Progenitor cell of endocrine pancreas (in vitro differentiated cells): ENCODE measurements at places on chromosomes 4 and X.
A peak's percentile ranks its signal among the peaks of the same experiment; 100 is the strongest.

- no peaks in the 10 kb centered on the region for H3K36me3 ChIP-seq
- H3K4me1 ChIP-seq: no peaks in the 10 kb centered on the region
- H3K27me3 ChIP-seq: no peaks in the 10 kb centered on the region
- DNase-seq: no peak
- H3K4me3 ChIP-seq: no peak overlapping the region
- no peak overlapping the region for H3K27ac ChIP-seq
These were observed 99.0 kb upstream of the QRFPR start for GRCh38 chr4:121479808-121480207.

DNA sequence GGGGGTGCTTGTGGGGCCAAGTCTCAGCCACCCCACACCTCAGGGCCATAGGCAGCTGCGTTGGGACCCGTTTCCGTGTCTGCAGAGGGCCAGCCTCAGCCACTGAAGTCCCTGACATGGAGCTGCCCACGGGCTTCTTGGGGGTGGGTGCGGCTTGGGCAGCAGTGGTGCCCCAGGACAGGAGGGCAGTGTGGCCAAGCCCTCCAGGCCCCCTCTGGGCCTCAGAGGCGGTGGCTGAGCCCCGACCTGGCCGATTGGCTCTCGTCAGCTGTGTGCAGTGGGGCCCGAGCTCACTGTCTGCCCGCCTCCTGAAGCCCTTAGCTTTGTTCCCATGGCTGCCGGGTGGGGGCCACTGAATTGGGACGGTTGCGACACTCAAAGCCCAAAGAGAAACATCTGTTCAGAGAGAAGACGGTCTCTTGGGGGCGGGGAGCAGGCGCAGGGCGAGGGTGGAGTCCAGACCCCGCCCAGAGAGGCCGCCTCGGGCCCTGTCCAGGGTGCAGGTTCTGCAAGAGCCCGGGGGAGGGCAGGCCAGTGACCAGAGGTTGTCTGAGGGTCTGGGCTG lies 9.1 kb downstream of the FGFR3 start:
- H3K36me3 ChIP-seq: peaks cover 2% of the 10 kb centered on the region
- H3K27ac ChIP-seq: no peak overlapping the region
- H3K4me3 ChIP-seq: no peak overlapping the region
- no peaks in the 10 kb centered on the region for H3K4me1 ChIP-seq
- no peaks in the 10 kb centered on the region for H3K27me3 ChIP-seq

- H3K4me3 ChIP-seq: no peak overlapping the region
- H3K36me3 ChIP-seq: no peaks in the 10 kb centered on the region
- no peaks in the 10 kb centered on the region for H3K27me3 ChIP-seq
- no peak for DNase-seq
These were observed 64.1 kb upstream of the LAS1L start for GRCh38 chrX:65598559-65599147.

- H3K27me3 ChIP-seq: no peaks in the 10 kb centered on the region
- H3K36me3 ChIP-seq: peaks cover 50% of the 10 kb centered on the region
These were observed 42.7 kb upstream of the PHEX start for GRCh38 chrX:21989384-21989783.

- H3K36me3 ChIP-seq: peaks cover 6% of the 10 kb centered on the region
- H3K27ac ChIP-seq: no peak overlapping the region
- DNase-seq: no peak
- H3K4me1 ChIP-seq: no peaks in the 10 kb centered on the region
- H3K4me3 ChIP-seq: no peak overlapping the region
These were observed 16.9 kb downstream of the HELQ start for GRCh38 chr4:83438719-83439118.

DNA sequence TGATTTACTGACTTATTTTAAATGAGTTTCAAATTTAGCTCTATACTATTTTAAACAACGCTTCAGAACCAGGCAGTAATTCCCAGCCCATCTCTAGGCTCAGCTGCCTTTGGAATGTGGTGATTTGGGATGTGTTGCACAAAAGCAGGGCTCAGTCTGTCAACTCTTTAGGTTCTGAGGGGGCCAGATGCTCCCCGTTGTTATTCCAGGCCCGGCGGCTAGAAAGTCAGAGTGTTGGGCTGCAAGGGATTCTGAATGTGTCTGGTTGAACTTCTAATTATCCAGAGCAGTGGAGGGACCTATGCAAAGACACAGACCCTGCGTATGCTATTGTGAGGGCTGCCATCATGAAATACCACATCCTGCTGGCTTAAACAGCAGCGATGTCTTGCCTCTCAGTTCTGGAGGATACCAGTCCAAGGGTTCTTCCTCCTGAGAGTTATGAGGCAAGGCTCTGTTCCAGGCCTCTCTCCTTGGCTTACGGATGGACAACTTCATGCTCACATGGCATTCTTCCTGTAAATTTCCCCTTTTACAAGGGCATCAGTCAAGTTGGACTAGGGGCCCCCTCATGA lies 123.2 kb upstream of the TRIM2 start:
- H3K27ac ChIP-seq: no peak overlapping the region
- no peak overlapping the region for H3K4me3 ChIP-seq
- peaks cover 8% of the 10 kb centered on the region for H3K27me3 ChIP-seq
- H3K36me3 ChIP-seq: no peaks in the 10 kb centered on the region
- peaks cover 12% of the 10 kb centered on the region for H3K4me1 ChIP-seq
- DNase-seq: no peak

GRCh38 chr4:1240721-1241465 lies 8.0 kb downstream of the CTBP1 start:
- no peak overlapping the region for H3K4me3 ChIP-seq
- peaks cover 15% of the 10 kb centered on the region for H3K4me1 ChIP-seq
- H3K27me3 ChIP-seq: no peaks in the 10 kb centered on the region
- no peak for DNase-seq
- peaks cover 10% of the 10 kb centered on the region for H3K36me3 ChIP-seq

GRCh38 chr4:120218981-120219380 lies 152.3 kb upstream of the MAD2L1 start:
- DNase-seq: no peak
- H3K36me3 ChIP-seq: no peaks in the 10 kb centered on the region
- H3K27me3 ChIP-seq: no peaks in the 10 kb centered on the region
- no peak overlapping the region for H3K27ac ChIP-seq
- H3K4me3 ChIP-seq: no peak overlapping the region

- peaks cover 5% of the 10 kb centered on the region for H3K4me1 ChIP-seq
- peak overlapping the region; percentile 71 for H3K27ac ChIP-seq
- H3K36me3 ChIP-seq: no peaks in the 10 kb centered on the region
These were observed 2.7 kb downstream of the CRMP1 start for GRCh38 chr4:5890063-5890727.

GRCh38 chr4:95180531-95181242 lies 368.1 kb downstream of the UNC5C start:
- H3K27ac ChIP-seq: peak overlapping the region; percentile 3
- peaks cover 50% of the 10 kb centered on the region for H3K36me3 ChIP-seq
- DNase-seq: no peak
- no peaks in the 10 kb centered on the region for H3K27me3 ChIP-seq
- H3K4me3 ChIP-seq: no peak overlapping the region
- peaks cover 23% of the 10 kb centered on the region for H3K4me1 ChIP-seq

DNA sequence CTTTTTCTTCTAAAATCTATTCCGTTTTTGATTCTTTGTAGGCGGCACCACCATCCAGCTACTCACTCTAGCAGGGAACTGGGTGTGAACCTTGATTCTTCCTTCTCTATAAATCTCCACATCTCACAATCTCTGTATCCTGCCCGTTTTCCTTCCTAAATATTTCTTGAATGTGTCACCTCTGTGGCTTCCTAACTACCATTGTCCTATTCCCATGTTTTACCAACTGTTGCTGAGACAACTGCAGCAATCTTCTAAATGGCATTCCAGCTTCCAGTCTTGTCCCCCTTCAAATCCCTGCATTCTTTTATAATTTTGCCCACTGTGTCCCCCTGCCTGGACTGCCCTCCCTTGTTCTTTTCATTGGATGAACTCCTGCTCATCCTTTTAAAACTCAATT lies 641.3 kb downstream of the RPA4 start:
- no peak overlapping the region for H3K4me3 ChIP-seq
- peaks cover 11% of the 10 kb centered on the region for H3K36me3 ChIP-seq
- H3K27ac ChIP-seq: peak overlapping the region; percentile 8
- peaks cover 19% of the 10 kb centered on the region for H3K4me1 ChIP-seq
- H3K27me3 ChIP-seq: no peaks in the 10 kb centered on the region

GRCh38 chr4:15106399-15106798 lies 104.1 kb downstream of the CPEB2 start:
- peaks cover 11% of the 10 kb centered on the region for H3K4me1 ChIP-seq
- no peak overlapping the region for H3K4me3 ChIP-seq
- no peak for DNase-seq
- H3K27me3 ChIP-seq: no peaks in the 10 kb centered on the region

DNA sequence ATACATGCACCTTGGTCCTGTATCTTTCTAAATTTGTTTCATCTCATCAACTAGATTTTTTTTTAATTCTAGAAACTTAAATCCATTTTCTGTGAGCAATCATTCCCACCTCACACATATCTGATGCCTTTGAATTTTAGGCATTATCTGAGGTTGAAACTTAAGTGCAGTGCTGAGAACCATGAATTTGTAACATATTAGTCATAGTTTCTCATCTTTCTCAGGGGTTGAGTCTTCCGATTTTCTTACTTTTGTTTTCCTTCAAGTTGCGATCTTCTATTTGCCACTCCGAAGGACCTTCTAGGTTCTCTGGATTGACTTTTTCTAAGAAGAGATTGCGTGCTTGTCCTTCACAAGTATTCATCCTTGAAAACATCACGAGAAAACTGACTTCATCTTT lies 3.7 kb upstream of the NR0B1 start:
- no peak overlapping the region for H3K4me3 ChIP-seq
- peaks cover 21% of the 10 kb centered on the region for H3K4me1 ChIP-seq
- H3K36me3 ChIP-seq: no peaks in the 10 kb centered on the region
- no peak for DNase-seq
- peak overlapping the region; percentile 60 for H3K27ac ChIP-seq

DNA sequence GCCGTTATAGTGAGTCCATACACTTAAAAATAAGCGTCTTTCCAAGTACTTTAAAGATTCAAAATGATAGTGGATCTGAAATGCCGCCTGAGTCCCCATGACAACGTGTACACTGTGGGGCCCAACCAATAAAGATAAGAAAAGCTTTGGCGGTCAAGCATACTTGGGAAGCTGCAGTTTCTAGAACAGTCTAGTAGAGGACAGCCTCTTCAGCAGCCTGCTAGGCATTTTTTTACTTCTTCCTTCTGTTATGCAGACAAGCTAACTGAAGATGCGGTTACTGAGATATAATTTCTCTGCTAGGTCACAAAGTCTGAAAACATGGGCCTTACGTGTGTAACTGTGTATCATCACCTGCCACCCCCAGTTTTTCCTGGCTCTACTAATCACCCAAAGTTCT lies 402 bp upstream of the UPRT start:
- H3K36me3 ChIP-seq: no peaks in the 10 kb centered on the region
- H3K4me3 ChIP-seq: peak overlapping the region; percentile 86
- H3K4me1 ChIP-seq: peaks cover 9% of the 10 kb centered on the region

GRCh38 chr4:143921181-143921580 lies 15.8 kb upstream of the GYPE start:
- DNase-seq: no peak
- no peak overlapping the region for H3K4me3 ChIP-seq
- no peak overlapping the region for H3K27ac ChIP-seq

DNA sequence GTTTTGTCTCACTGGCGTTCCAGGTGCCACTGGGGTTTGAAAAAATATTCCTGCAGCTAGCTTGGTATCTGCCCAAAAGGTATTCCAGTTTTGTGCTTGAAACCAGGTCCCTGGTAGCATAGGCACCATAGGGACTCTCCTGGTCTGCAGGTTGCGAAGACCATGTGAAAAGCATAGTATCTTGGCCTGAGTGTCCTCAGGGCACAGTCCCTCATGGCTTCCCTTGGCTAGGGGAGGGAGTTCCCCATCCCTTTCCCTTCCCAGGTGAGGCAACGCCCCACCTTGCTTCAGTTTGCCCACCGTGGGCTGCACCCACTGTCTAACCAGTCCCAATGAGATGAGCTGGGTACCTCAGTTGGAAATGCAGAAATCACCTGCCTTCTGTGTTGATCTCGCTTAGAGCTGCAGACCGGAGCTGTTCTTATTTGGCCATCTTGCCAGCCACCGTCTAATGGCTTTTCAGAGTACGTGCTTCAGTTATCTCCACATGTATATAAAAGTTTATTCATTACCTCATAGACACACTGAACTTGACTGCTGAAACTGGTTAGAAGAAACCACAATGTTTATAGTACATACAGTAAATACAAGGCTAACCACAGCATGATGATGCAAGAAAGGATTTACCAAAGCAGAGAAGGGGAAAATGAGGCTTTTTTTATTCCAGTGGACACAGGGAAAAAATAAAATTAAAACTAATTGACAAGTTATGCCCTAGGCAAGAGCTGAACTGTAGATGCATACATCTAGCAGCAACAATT lies 10.6 kb downstream of the PBDC1 start:
- H3K36me3 ChIP-seq: peaks cover 44% of the 10 kb centered on the region
- H3K27ac ChIP-seq: no peak overlapping the region
- H3K4me3 ChIP-seq: no peak overlapping the region
- no peak for DNase-seq

DNA sequence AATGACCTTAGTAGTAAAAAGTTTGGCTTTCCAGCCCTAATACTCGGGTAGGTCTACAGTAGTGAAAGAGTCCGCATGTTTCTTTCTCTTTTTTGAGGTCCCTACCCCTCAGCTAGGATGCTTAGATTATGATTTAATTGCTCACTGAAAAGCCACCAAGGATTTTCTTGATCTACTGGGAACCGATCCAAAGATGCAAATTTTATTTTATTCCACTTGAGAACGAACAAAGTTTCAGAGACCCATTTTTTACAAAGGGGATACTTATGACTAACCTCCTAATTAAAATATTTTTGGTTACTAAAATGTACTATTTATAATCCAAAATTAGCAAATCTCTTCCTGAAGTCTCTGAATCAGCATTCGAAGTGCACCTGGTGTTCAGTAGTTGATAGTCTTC lies 14.3 kb upstream of the PDHA2 start:
- DNase-seq: no peak
- no peaks in the 10 kb centered on the region for H3K36me3 ChIP-seq
- H3K27me3 ChIP-seq: no peaks in the 10 kb centered on the region
- no peak overlapping the region for H3K27ac ChIP-seq

DNA sequence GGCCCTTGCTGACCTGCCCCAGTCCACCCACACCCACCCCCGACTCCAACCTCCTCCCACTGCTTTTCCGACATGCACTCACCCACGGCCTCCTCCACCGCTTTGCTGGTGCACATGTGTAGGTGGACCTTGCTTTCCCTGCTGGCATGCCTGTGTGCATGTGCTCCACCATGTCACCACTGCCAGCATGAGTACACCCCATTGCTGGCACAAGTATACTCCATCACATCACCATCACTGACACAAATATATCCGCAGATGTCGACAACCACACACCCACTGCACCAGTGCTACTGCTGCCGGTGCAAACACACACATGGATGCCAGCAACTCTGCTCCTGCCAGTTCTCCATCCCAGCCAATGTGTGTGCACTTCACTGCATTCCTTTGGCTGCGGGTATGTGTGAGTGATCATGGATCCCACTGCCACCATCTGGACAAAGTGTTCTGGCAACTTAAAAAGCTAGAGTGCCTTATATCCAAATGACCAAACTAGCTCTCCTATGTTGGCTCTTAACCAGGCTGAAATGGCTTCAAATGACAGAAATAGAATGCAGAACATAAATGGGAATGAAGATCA lies 1072.3 kb downstream of the RAPGEF2 start:
- no peak for DNase-seq
- H3K4me1 ChIP-seq: no peaks in the 10 kb centered on the region
- H3K4me3 ChIP-seq: no peak overlapping the region
- H3K27me3 ChIP-seq: no peaks in the 10 kb centered on the region
- H3K36me3 ChIP-seq: no peaks in the 10 kb centered on the region
- H3K27ac ChIP-seq: no peak overlapping the region

GRCh38 chr4:14726877-14727361 lies 275.4 kb upstream of the CPEB2 start:
- no peak overlapping the region for H3K27ac ChIP-seq
- no peaks in the 10 kb centered on the region for H3K36me3 ChIP-seq
- no peaks in the 10 kb centered on the region for H3K27me3 ChIP-seq
- DNase-seq: no peak
